ENCODE measurements at places on chromosomes 16 and 17.

DNA sequence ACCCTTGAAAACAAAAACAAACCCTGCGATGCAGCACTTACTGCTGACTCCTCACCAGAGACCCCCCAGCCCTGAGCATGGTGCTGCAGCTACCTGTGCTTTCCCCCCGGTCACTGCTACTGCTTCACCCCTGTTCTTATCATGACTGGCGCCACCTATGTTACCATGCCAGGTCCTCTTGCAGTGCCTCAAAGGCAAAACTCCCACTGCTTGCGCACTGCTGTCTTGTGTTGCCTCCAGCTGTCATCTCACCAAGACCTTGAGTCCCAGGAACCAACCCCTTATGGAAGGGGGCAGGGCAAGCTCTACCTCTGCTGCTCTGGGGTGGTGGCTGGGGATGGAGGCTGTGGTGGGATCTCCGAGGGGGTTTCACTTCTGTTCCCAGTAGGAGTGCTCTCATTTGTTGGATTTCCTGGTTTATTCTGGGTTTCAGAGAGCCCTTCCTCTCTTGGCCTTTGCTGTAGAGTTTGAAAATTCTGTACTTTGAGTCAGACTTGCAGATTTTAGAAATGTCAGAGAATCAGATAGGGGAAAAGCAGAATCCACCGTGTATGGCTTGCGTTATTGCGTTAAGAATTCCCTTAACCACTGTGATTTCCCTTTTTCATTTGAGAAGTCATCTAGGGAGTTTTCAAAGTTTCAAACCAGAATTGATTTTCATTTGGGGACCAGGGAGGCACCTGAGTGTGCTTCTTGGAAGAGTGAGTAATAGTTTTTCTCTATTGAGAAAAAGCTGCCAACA lies 96.6 kb downstream of the SPECC1 start:
- DNase-seq: no peak

- peak; percentile 59 for DNase-seq
These were observed at the start of gene CMTM3 for GRCh38 chr16:66604376-66605176. Gene CMTM3, plus strand, starts transcription at chr16:66604704. Its CDS starts 102 bp downstream, at chr16:66604806.

DNA sequence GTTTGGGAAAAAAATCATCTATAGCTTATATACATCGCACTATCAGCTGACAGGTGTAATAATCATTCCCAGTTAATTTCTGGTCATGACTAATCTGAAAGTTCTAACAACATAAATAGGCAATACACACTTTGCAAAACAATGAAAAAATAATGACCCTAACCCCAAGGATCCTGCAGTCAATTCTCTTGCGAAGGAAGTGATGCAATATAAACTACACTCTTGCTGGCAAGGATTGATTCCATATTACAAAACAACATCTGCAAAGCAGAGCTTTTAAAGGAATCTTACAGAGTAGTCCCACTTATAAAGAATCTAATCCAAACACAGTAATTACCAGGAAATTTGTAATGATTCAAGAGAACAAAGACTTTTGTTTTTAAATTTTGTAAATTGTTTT lies 73.4 kb downstream of the MYO1D start:
- DNase-seq: no peak

GRCh38 chr16:82864332-82865040 lies 237.7 kb downstream of the CDH13 start:
- DNase-seq: no peak
